ENCODE measurements at places on chromosomes 5 and 9.

GRCh38 chr5:106801554-106801953 lies 869.2 kb downstream of the EFNA5 start:
- no peak for DNase-seq

GRCh38 chr9:127853312-127854183 lies 910 bp downstream of the ENG start:
- no peak for DNase-seq

DNA sequence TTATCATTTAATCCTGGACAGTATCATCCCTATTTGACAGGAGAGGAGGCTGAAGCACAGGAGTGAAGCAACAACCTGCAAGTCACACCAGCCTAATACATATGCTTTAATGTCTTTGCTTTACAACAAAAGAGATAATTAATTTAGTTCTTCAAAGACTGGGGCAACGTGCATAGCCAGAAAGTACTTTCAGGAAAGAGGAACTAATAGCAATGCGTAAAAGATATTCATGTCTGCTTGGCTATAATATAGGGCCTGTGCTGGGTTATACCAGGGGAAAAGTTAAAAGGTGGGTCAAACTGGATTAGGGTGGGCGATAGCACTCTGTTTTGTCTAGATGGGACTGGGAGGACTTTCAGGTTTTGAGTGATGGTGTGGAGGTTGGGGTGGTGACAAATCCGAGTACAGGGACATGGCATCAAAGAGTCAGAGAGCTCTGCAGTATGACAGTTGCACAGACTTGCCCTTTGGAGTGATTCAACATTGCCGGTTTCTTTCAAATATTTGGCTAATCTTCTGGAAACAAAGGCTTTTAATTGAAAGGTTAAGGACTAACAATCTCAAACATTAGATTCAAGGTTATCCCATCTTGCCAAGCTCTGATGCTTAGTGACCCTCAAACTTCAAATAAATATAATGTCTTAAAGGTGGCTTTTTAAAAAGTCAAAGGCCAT lies 11.9 kb downstream of the DAB2 start:
- no peak for DNase-seq

DNA sequence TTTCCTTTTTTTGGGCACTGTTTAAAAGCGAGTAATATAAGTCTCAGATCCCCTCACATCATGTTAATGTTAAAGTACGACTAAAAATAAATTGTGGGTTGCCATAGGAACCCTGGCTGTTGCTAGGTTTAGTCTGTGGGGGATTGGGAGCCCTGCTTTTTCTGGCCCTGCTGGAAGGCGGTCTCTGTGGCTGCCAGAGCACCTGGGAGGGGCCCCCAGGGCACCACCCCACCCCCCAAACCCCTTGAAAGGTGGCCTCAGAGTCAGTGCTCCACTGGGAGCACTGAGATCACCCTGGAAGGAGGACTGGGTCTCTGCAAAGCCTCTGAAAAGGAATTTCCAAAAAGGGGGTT lies 66.2 kb upstream of the NEURL1B start:
- DNase-seq: no peak

GRCh38 chr9:129490583-129491486 lies 130.1 kb downstream of the C9orf50 start:
- no peak for DNase-seq

DNA sequence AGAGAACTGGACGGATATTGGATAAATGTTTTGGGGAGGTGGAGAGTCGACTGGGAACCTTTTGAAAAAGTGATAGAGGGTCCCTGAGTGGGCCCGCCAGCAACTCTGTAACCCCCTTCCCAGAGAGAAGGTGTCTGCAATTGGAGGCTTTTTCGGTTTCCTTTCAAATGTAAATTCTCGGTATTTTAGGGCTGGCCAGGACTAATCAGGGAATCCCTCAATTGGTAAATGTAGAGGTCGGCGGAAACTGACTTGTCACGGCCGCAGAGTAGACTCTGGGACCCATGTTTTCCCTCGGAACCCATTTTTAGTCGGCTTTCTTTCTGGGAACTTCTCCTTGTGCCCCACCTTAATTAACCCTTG lies 524 bp downstream of the CCNB1 start:
- DNase-seq: no peak

DNA sequence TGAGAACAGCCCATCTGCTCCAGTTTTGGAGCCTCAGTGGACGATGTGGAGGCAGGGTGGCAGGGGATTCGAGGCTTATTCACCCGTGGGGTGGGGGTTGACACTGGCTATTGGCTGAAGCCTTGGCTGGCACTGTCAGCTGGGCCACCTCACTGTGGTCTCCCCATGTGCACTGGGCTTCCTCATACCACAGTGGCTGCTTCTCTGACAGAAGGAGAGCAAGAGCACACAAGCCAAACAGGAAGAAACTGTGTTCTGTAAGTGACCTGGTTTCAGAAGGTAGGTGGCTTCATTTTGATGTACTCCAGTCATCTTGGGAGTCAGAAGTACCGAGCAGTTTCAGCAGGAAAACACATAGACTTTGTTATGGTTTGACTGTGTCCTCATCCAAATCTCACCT lies 24.7 kb upstream of the CTNND2 start:
- DNase-seq: no peak

GRCh38 chr9:16138561-16139491 lies 586.0 kb downstream of the CCDC171 start:
- DNase-seq: no peak

- DNase-seq: no peak
Observed at GRCh38 chr9:6522263-6522662, 109.3 kb downstream of the UHRF2 start.

DNA sequence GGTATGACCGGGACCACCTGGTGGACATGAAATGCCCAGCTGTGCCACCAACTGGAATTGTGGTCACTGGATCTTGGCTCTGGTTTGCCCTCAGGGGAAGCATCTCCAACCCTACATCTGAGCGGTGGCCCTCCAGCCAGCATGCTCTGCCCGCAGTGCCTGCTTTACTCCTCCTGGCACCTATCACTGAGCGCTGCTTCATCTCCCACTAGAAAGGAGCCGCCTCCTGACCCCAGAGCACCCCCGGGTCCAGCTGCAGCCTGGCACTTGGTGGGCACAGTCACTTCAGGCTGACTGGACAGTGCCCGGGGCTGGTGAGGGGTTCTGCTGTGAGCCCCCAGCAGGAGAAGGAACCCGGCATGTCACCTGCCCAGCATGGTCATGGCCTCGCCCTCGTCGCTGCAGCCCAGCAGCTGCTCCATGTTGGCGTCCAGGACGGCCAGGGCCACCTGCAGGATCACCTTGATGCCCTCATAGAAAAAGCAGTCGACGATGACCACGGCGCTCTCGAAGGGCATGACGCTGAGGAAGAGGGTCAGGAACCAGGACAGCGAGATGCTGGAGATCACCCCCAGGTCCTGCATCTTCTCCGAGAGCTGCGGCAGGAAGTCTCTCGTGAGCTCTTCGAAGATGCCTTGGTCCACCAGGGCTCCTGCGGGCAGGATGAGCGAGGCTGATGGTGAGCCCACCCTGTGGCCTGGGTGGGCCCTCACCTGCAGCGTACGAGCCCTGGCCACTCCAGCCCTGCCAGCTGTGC lies 16.1 kb upstream of the MRNIP start:
- DNase-seq: no peak

- no peak for DNase-seq
Observed at GRCh38 chr5:55004729-55005128, 19.3 kb upstream of the GZMK start.

GRCh38 chr5:116370886-116371285 lies 203.7 kb downstream of the SEMA6A start:
- no peak for DNase-seq

GRCh38 chr9:92964607-92965060 lies 17.3 kb downstream of the FGD3 start:
- DNase-seq: no peak

GRCh38 chr9:113715086-113715485 lies 161.0 kb upstream of the ZNF618 start:
- no peak for DNase-seq

DNA sequence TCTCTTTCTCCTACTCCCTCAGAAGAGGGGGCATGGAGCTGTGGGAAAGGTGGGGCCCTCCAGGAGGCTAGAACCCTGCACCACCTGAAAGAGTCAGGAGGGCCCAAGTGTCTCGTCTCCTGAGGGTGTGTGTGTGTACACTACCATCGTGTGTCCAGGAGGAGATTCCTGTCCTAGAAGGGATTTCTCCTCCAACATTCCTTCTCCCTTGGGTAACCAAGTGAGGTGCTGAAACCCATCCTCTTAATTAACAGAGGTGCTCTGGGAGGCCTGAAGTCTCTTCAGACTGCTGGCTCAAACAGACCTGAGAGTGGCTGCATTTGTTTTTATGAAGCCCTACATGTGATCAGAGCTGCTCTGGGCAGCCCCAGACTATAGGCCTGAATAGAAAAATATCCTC lies 61.1 kb upstream of the FAM169A start:
- DNase-seq: no peak

GRCh38 chr5:65034813-65035209 lies 266.1 kb downstream of the CWC27 start:
- no peak for DNase-seq

- no peak for DNase-seq
Observed at GRCh38 chr5:176517053-176517661, 20.0 kb downstream of the RNF44 start.

- no peak for DNase-seq
Observed at GRCh38 chr5:148794729-148795561, 31.5 kb upstream of the ADRB2 start.

- DNase-seq: no peak
Observed at GRCh38 chr5:97525780-97526179, 342.7 kb upstream of the RIOK2 start.
